ENCODE measurements at places on chromosomes 13 and 19. TPM values are rescaled to one million over a fixed set of nuclear protein-coding genes. Genes with fewer than 3 reads are reported as not detected.

Gene TSHZ3
- total RNA-seq, result 5.7 TPM

Gene OBI1
- total RNA-seq, result 28.3 TPM

Gene LGALS14
- total RNA-seq, result not detected

Gene ETFB
- total RNA-seq, result 104 TPM

Gene ZNF625
- 18.6 TPM for total RNA-seq

Gene MYO1F
- total RNA-seq, result 0.09 TPM

Gene ZNF563
- 1.6 TPM for total RNA-seq

Gene KLK15
- total RNA-seq, result not detected

Gene FLT1
- total RNA-seq, result 1.3 TPM

Gene ZBTB32
- total RNA-seq, result not detected

Gene VSTM1
- total RNA-seq, result not detected

Gene GRIK5
- 0.08 TPM for total RNA-seq

Gene LAIR1
- not detected for total RNA-seq

Gene CYP4F2
- total RNA-seq, result not detected

Gene TLE5
- total RNA-seq, result 42.2 TPM

Gene COL5A3
- 4.1 TPM for total RNA-seq

Gene PSG1
- not detected for total RNA-seq

Gene CEBPA
- 0.18 TPM for total RNA-seq

Gene CACNG7
- 1.9 TPM for total RNA-seq

Gene HIPK4
- not detected for total RNA-seq

Gene GSX1
- not detected for total RNA-seq

Gene CDX2
- not detected for total RNA-seq

Gene SARS2
- total RNA-seq, result 15.5 TPM

Gene CHST8
- total RNA-seq, result not detected

Gene DNAJC15
- total RNA-seq, result 18.7 TPM

Gene ZNF582
- total RNA-seq, result 5.4 TPM

Gene ZNF780B
- total RNA-seq, result 18.9 TPM

All from fibroblast of the aortic adventitia (primary cell).